ENCODE measurements at places on chromosomes 2 and 18. TPM values are rescaled to one million over a fixed set of nuclear protein-coding genes. Genes with fewer than 3 reads are reported as not detected.
A peak's percentile ranks its signal among the peaks of the same experiment; 100 is the strongest.

DNA sequence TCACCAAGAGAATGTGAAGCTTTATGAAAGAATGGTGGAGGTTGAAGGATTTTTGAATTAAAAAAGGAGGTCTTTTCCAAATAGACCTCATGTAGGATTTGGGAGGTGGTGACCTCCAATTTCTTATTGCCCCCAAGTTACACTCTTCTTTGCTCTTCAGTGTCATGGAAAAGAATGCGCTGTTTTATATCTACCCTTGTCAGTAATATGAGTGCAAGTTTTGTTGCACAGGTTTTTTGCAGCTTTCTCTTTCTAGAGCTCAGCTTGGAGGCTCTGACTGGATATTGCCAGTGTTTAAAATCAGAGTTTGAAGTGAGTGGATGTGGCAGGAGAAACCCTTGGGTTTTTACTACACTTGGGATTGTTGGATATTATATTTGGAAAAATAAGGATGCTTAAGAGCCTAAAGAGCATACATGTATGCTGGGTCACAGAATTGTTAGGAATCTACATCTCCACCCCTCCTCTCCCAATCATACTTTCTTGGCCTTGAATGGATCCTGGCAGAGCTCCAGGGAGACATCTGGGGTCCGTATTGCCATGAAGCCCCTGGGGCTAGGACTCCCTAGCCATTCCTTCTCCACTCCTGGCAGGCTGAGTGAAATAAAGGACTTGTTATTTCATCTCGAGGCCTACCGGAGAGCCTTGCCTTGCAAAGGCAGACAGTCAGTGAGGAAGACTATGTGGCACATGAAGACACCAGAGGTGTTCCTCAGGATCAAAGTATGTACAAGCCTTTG, 43.8 kb downstream of the APOB start:
- DNase-seq, result no peak

DNA sequence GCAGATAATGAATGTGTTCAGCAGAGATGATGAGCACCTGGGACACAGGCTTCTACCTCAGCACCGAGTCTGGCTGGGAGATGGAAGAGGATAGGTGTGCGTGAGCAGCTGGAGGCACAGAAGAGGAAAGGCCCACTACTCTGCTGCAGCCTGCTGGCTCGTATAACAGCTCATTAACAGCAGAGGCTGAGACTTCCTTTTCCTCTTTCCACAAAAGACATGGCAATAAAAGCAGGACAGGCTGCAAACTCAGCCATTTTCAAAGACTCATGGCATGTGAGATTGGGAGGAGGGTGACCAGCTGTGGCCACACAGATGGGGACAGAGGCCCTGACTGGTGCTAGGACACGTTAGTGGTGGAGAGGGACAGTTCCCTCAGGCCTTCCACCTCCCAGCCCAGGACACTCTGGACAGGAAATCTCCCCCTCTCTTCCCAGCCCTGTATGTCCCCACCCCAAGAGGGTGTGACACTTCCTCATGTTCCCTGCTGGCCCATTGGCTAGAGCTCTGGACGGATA, 60.3 kb downstream of the CACNB4 start:
- no peak for DNase-seq

GRCh38 chr2:160317181-160318099, 117.4 kb upstream of the ITGB6 start:
- DNase-seq, result no peak

- no peak for DNase-seq
Observed at GRCh38 chr2:49154140-49154539, at the start of gene FSHR. FSHR (minus strand) TSS chr2:49154515; CDS start chr2:49154417, 98 bp downstream.

- DNase-seq, result peak; percentile 93
Observed at GRCh38 chr18:63819786-63820185, 44.6 kb downstream of the SERPINB7 start.

GRCh38 chr18:39341129-39341528, 1775.5 kb upstream of the CELF4 start:
- no peak for DNase-seq

- no peak for DNase-seq
Observed at GRCh38 chr2:47078541-47079482, 76.3 kb downstream of the STPG4 start.

DNA sequence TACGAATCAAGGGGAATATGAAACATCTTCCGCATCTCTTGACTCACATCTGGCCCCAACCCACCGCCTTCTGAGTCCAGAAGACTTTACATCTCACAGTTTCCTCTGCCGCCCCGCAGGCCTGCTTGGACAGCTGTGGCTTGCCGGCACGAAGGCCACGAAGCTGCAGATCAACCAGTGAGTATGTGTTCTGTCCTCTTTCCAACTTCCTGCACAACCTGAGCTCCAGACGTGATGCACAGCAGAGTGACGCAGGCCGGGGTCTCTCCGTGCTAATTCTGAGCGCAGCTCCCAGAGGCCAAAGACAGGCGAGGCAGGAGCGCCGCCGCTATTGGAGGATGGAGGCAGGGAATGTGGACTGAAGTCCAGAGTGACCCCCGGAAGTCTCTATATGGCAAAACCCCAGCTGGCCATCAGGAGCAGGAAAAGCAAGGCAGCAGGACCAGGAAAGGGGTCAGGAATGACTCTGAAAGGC, 93.5 kb downstream of the ZCCHC2 start:
- peak; percentile 69 for DNase-seq

DNA sequence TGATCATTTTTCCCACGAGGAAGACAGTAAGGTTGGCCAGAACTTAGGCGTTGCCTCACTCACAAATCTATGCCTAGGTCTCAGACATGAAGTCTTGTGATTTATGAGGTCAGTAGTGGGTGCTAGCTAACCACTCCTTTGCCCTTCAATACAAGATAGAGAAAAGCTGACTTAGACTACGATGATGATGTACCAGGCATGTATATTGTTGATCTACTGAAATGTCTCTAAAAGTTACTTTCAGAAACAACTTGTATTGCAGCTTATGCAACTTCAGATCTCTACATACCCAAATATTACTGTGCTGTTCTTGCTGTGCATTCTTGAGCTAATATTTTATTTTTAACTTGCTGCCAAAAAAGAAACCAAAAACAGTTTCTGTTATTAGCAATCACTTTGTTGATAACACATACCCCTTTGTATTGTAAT, 30.6 kb downstream of the MAPRE2 start:
- no peak for DNase-seq

DNA sequence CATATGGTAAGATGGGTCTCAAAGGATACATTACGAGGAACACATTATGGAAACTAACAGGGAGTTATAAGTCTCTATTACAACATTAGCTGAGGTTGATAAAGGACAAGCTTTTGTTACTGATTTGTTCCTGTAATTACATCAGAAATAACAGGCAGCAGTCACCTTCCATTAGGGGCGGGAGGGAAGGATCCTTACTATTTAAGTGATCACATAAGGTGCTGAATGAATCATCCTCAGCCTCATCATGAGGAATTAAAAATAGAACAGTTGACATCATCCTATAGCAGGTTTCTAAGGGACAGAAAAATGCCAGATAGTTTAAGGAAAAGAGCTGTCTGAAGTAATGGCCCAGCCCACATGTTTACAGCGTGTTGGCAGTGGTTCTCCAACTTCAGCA, 86.9 kb upstream of the MGAT5 start:
- DNase-seq, result no peak

APCDD1 gene
- 15.3 TPM for polyA plus RNA-seq

EPB41L3 gene
- polyA plus RNA-seq, result 6.5 TPM

CDK15 gene
- polyA plus RNA-seq, result 11.4 TPM

SLC9A4 gene
- not detected for polyA plus RNA-seq
